RPMI8226 (cell line): ENCODE measurements at places on chromosomes 1 and 21.

- no peak for DNase-seq
Measured at GRCh38 chr21:44762221-44763049, 39.2 kb downstream of the UBE2G2 start.

DNA sequence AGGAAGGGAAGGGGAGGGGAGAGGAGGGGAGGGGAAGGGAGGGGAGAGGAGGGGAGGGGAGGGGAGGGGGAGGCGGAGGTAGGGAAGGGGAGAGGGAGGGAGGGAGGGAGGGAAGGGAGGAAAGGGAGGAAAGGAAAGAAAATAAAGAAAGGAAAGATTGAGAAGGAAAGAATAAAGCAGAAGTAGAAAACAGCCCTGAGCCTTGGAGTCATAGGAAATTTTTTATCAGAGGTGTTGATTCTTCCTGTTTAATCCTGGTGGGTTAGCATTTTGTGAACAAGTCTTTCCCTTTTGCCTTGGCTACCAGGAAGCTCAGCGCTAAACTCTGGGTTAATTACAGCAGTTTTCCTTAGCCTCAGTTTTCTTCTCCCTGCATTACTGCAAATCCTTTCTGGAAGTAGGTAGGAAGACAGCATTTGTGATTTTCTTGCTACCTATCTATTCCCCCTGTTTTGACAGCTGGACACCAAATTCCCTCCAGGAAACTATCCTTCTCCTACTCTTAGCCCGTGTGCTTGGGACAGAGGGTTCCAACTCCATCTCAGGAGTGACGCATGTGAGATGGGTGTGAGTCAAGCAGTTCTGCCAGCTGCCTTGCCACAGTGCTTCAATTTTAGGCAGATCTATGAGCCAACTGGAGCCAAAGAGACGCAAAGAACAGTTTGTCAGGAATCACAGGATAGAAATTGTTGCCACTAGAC lies 26.9 kb downstream of the TOMM20 start:
- no peak for DNase-seq

GRCh38 chr1:41529621-41530395 lies 45.3 kb upstream of the EDN2 start:
- no peak for DNase-seq

DNA sequence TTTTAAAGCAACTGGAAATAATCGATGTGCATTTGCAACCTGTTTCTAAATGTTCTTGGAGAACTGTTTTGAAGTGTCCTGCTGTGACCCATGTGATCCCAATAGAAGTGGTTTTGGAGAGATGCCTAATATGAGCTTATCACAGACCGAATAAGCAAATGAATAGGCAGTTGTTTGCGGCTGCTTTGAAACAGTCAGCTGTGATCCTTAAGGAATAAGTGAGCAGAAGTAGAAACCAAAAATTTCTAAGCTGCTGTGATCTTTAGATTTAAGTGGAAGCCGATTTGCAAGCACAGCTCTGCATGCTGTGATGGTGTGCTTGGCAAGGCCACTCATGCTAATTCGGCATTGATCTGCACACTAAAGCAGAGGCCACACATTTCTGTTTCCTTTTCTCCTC lies 329.5 kb upstream of the DUSP10 start:
- DNase-seq = no peak

- DNase-seq = no peak
Measured at GRCh38 chr1:30522031-30523004, 201.1 kb downstream of the MATN1 start.

- no peak for DNase-seq
Measured at GRCh38 chr1:82258887-82259286, 458.2 kb downstream of the ADGRL2 start.

GRCh38 chr1:230839173-230839572 lies 29.1 kb downstream of the C1orf198 start:
- no peak for DNase-seq

DNA sequence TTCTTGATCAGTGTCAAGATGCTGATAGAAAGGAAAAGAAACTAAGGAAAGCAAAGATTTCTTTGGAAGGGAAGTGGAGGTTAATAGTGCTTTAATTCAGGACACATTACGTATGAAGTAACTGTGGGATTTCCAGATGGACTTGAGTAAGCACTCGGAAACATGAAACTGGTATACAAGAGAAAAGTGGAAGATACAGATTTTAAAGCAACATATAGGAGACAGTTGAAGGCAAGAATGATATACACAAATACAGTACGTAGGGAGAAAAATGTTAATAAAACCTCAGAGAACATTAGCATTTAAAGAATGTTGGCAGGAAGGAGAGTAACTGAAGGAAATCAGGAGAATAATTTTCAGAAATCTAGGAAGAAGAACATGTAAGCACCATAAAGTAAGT lies 730.9 kb upstream of the ADGRL2 start:
- DNase-seq = no peak

DNA sequence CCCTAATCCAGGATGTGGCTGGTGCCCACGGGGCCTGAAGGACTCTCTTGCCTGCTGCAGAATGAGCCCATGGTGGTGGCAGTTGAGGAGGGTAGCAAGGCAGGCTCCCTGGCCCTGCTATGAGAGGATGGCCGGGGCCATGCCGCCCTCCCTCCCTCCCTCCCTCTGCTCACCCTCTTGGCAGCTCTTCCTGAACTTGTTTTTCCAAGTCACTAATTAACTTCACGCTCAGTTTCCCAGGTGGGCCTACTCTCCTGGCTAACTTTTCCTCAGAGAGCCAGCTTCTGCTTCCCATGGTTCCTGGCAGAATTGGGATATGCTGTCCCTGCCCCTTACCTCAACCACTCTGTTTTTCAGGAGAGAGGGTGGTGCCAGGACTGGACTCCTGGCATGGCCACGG lies 10.2 kb downstream of the KCNC4 start:
- DNase-seq = no peak
